NCI-H1417 treated with DMSO at 0.1 percent for 48 hours (cell line): ENCODE measurements at places on chromosomes 12 and 14.

DNA sequence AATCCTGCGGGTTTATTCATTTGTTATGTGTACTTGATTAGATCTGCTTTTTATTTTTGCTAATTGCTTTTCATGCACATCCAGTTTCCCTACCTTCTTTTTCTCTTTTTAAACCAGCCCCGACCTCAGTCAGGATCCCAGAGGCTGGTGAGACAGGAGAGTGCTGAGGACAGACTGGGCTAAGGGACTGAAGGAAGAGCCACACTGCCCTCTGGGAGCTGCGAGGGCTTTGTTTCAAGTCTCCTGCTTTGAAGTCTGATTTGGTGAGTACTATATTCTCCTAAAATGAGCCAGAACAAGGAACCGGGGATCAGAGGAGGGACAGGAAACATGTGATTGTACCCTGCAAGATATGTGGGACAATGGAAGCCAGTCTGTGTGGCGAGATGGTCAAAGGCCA, 23.9 kb downstream of the PRICKLE1 start:
- no peak for DNase-seq

- no peak for DNase-seq
Observed at GRCh38 chr12:22668441-22668840, 43.5 kb downstream of the ETNK1 start.

- DNase-seq: peak; percentile 16
Observed at GRCh38 chr12:32535288-32535999, 136.1 kb downstream of the FGD4 start.

GRCh38 chr14:53620890-53621289, 335.7 kb downstream of the BMP4 start:
- no peak for DNase-seq

DNA sequence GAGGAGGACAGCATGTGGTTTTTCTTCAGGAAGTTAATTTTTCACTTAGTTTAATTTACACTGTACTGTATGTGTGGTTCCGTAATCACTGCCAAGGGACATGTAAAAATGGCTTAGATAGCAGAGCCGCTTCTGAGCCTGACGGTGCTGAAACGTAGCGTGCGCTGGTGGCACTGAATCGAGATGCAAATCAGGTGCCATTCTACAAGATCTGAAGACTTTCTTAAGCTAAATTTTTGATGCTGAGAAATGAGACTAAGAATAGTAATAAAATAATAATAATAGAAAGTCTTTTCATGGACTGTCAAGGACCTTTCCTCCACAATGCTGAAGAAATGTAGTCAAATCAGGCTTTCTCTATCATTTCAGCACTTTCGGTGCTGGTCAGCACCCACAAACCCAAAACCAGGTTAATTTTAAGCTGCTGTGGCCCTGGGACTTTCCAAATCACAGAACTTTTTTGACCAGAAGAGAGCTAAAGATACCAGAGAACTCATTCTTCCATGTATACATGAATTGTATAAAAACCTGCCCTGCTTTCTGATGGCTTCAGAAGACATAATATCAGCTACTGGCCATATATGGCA, 183.3 kb upstream of the LMO3 start:
- no peak for DNase-seq
